Right renal cortex interstitium (tissue), 3 donors: ENCODE measurements at places on chromosomes 3 and 15.

- DNase-seq, result no peak
These were observed 12.5 kb upstream of the MGLL start for GRCh38 chr3:127834771-127835170.

DNA sequence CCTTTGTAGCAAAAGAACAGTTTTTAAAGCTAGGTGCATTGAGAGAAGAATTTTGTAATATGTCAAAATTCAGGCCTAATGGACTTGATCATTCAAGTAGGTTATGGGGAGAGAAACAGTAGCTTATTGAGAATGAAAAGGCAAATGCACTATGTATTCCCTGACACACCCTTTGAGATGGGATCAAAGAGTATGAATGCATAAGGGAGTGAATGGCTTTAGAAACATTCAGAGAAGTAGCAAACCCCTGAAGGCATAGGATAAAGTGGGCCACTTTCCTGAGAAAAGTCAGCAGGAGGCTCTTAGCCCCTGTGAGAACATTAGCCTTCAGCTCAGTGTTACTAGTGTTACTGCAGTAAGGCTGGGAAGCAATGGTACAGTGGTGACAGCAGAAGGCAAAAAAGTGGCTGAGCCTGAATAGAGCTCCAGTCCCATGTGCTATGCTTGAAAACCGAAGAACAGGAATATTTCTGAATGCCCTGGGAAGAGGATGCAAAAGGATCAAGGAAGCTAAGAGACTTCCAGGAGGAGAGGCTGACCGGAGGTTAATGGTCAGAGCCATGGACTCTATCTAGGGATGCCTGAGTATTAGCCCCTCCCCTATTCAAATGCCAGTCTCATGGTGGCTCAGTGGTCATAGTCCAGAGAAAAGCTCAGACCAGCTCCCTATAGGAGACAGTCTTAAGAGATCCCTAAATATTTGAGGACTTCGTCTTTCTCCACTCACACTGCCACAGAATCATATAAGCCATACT lies 218.2 kb upstream of the SGO1 start:
- no peak for DNase-seq

- no peak for DNase-seq
These were observed 16.2 kb downstream of the CLDN1 start for GRCh38 chr3:190306026-190306425.

DNA sequence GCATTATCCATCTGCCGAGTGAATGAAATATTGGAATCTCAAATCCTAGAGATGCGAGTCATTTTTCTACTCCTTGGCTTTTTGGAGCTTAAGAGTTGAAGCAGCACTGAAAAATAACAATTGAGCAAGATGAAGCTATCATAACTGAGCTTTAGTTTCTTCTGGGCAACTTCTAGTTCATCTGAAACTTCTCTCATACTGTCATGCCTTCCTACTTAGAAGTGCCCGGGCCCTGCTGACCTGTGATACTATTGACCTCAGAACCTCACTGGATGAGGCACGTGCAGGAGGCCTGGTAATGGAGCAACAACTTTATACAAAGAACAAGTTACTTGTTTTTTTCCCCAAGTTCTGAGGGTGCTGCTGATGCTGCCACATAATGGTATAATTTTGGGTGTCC lies 48.5 kb upstream of the P3H2 start:
- DNase-seq, result no peak

GRCh38 chr3:114405202-114405990 lies 111.6 kb downstream of the TIGIT start:
- no peak for DNase-seq

DNA sequence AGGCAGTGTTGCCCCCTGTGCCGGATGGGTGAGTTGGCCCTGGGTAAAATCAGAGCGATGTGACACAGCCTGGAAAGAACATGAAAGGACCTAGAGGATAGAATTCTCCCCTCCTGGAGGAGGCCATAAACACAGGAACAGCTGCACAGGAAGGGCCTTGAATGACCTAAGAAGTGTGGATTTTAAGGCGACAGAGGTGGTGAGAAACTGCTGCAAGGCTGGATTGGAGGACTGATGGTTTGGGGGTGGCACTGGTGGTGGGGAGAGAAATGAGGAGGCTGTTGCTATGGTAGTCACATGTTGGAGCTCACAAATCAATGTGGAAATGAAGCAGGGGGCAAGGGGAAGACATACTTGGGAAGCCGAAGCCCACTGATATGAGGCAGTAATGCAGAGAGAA lies 13.8 kb downstream of the XIRP1 start:
- no peak for DNase-seq

DNA sequence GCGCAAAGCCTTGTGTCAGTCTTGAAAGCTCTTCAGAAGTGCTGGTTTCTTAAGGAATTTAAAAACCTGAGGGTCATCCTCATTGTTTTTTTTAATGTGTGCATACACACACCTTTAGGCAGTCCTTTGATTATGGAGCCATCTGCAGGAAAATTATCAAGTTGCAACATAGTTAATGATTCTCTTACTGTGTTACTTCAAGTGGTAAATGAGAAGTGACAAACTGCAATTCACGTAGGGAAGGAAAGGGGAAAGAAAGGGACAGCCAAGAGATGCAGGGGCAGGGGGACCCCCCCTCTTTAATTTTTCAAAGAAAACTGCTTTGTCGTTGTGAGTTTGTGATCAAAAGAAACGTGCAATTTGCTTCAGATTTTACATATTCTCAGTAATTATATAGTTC lies 162.4 kb upstream of the CGNL1 start:
- DNase-seq, result no peak

DNA sequence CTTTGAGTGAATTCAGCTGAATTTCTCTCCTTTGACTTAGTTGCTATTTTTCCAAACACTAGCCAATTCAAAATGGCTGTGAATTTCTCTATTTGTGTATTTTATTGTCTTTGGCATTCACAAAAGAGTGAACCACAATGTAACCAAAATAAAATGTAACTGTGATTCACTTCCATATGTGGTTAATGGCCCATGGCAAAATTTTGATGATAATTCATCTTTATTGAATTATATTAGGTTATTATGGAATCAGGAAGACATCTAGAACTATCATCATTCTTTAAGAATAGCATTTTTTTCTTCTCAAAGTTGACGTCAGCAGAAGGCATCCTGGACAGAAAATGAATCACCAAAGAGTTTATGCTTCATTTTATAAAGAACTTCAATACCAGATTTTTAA lies 705.3 kb upstream of the NAALADL2 start:
- no peak for DNase-seq

GRCh38 chr15:77033729-77034671 lies 36.9 kb downstream of the TSPAN3 start:
- no peak for DNase-seq

DNA sequence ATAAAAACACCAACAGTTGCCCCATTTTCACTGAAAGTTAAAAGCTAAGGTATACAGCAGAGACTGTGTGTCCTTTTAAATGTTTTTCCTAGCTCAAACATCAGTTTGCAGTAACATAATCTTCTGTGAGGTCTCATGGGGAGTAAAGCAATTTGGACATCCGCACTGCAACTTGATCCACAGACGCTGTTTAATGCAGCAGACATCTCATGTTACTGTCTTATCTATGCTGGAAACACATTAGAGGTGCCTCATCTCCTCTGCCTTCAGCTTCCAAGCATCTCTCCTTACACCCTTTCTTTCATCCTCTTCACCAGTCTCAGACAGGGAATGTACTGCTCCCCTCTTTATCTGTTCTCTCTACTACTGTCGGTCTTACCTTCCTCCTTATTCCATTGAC lies 53.7 kb upstream of the ATP11B start:
- DNase-seq, result no peak

DNA sequence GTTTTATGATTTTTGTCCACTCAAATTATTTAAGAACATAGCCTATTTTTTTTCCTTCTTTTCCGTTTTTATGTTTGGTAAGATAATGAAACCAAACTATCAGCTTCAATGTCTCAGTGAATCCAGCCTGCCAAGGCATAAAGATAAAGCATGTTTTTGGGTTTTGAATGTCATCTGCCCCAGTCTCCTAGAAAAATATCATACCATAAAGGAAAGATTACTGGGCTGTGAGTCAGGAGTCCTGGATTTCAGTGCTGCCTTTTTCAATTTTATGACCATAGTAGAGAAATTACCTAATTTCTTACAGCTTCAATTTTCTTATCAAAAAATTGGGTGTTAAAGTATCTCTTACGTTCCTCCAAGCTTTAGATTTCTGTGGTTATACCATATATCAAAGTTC lies 87.5 kb downstream of the GAP43 start:
- DNase-seq, result no peak

DNA sequence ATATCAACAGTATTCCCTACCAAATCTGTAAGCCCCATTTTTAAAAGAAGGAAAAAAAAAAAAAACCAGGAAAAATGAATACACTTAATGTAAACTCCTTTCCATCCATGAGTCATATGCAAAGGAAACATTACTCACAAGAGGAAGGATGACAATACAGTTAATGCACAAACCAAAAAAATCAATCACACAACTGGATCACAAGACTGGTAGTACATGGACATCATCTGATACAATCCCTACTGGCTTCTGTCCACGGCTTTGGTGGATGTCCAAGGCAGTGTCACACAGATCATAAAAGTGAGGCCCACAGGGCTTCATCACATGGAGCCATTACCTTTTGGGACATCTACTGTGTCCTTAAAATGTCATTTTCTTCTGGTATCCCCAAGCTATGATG lies 44.0 kb downstream of the SUCLG2 start:
- no peak for DNase-seq

GRCh38 chr3:60298141-60298540 lies 953.1 kb downstream of the FHIT start:
- DNase-seq, result no peak

DNA sequence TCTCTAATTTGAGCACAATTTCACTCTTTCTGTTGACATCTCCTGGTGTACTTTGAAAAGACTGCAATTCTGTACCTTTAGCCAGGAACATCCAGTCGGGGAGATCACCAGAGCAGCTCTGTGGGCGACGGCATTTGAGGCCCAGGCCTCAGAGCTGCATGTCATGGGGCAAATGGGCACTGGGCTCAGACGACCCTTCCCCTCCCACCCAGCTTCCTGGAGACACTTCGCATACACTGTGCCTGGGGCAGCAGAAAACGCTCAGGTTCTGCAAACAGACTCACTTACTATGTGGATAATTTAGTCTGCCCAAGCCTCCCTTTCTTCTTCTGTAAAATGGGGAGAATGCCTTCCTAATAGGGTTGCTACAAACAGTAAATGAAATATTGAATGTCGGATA lies 96.9 kb downstream of the HMG20A start:
- DNase-seq, result no peak
